ENCODE measurements at places on chromosomes 7 and 10. TPM values are rescaled to one million over a fixed set of nuclear protein-coding genes. Genes with fewer than 3 reads are reported as not detected.

DNA sequence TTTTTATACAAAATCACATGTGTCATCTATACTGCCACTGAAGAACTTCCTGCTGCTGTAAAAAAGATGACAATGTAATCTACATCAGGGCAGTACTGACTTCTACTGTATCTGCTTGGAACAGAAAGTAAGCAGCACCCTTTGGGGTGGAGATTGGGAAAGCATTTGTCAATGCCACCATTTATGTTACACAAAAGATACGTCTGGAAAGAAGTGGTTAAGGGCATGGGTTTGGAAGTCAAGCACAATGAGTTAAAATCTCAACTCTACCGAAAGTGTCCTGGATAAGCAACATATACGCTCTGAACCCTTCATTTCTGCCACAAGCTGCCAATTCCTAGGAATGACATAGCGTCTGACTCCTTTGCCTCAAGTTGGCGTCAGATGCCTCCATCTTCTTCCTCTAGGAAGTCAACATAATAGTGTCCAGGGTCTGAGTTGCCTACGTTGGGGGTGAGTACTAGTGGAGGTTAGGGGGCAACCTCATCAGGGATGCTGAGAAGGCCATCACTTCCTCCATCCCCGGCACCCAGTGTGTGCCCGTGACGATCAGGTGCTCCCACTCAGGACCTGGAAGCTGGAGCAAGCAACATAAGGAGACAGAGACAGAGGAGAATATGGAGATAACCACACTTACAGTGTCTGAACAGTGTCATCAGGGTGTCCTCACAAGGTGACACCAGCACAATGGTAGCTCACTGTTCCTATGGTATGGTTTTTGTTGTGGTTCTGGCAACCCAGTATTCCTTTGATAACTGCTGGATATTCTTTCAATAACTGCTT lies 58.3 kb downstream of the SGMS1 start:
- DNase-seq = no peak

DNA sequence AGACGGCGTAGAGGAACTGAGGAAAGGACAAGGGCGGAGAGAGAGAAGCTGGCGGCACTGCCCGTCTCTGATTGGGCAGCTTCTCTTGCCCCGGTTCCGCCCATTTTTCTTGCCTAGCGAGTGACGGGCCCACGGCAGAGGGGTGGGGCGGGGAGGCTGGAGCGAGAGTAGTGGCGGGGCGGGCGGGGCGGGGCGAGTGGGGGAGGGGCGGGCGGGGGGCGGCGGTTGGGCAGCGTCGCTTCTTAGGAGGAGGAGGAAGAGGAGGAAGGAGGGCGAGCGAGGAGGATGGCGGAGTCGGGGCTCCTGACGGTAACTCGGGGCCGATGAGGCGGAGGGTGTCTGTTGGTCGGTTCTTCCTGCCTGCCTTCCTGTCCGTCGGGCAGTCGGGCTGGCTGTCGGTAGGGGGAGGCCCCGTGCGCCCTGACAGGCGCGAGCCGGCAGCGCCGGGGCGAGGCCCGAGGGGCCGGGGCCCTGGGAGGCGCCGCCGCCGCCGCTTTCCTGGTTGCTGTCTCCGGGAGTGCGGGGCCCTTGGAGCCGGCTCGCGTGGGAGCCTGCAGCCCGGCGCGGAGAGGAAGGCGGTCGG lies at the start of gene SHOC2:
SHOC2 (plus strand) TSS at position 256 of the 583 bp plus-strand sequence. CDS start 44,755 bp downstream, outside the sequence.
- no peak for DNase-seq

KCNH2 gene
- 0.87 TPM for total RNA-seq

DNA sequence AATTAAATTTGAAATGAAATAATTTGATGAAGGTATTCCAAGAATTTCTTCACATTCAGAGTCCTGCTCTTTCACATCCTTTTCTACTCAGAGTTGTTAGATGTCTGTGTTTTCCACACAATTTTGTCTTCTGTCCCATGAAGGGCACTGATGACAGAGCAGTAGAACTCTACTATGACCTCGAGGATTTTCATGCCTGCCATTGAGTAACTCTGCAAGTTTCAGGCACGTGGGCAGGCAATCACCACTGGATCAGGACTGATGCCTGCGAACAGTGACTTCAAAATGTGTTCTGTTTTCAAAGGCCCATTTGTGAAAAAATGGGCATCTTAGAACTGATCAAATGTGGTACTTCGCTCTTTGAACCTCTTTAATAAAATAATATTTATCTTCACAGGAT lies 91.1 kb downstream of the CDK6 start:
- DNase-seq = no peak

GRCh38 chr10:107671960-107672359 lies 507.5 kb upstream of the SORCS1 start:
- DNase-seq = no peak

DNA sequence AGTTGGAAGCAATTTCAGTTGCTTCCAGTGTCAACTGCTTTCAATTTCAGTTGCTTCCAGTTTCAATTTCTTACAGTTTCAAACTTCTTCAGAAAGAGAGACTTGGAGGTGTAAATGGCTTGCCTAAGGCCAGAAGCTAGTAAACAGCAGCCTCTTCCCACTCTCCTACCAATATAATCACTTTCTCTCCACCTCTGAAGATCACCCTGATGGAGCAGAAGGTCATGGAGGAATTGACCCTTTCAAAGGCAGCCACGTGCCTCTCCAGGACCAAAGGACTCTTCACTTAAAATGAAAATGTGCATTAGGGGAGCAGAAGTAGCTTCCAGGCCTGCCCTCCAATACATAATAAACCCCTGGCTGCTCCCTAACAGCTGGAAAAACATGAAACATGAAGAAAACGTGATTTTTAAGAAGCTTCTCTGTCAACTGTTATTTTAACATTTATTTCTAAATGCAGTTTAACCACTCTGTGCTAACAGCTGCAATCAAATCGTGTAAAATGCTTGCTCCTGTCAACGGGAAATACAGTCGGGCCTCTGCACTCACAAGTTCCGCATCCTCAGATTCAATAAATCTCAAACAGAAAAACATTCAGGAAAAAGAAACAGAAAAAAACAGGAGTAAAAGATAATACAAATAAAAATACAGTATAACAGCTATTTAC lies 1020.6 kb downstream of the XPNPEP1 start:
- no peak for DNase-seq

CYP26A1 gene
- not detected for total RNA-seq

GRCh38 chr10:109914966-109915365 lies 8.3 kb downstream of the XPNPEP1 start:
- DNase-seq = no peak

DNA sequence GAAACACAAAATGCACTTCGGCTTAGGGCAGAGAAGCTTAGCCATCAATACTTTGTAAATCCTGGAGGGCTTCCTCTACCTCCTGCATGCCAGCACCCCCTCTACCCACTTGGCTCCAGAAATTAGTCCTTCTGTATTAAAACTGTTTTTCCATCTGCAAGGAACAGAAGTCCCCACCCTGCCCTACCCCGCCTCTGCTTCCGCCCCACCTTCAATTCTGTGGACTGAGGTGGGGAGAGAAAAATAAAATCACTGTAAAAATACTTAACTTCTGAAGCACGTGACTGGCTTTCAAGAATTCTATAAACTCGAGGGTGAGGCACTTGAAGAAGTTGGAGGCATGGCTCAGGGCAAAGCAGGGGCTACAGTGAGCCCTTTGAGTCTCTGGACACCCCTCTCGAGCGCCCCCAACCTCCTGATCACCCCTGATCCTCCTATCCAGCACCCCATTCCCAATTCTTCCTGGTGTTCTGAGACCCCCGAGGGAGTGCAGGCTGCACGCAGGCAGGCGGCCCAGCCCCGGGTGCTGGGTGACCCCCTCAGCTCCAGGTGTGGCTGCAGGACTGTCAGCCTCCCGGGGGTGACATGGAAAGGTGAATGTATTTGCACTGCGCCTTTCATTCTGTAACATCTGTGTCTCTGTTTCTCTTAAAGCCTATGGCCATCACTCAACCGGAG lies 7.3 kb upstream of the KIAA1217 start:
- DNase-seq = no peak

- DNase-seq = no peak
Observed at GRCh38 chr10:110548002-110548401, 19.5 kb upstream of the SMC3 start.

DNA sequence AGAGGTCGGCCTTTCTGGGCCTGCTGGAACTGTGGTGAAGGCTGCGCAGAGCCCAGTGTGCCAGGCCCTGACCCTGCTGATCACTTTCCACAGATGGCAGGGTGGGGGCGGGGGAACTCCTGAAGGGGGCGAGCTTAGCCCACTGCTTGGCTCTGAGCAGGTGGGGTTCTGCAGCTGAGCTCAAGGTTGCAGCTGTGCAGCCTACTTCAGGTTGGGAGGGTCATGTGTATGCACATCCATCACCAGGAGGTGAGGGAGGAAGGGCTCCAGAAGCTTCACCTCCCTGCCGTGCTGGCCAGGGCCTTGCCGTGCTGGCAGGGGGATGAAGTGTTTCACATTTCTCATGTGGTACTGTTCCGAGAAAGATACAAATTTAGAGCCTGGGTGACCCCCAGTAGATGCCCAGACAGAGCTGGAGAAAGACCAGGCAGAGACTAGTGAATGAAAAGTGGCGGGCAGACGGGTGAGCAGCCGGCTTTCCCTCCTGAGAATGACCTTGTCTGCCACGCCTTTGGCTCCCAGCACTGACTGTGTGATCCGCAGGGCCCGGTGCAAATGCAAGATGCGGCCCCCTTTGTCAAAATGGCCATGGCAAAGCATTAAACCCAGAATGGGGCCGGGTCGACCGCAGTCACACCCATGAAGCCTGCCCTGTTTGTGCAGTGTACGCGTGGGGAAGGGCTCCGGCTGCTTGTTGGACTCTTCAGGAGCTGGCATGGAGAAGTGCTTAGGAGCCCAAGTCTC lies 25.2 kb downstream of the FAM241B start:
- DNase-seq = no peak

- DNase-seq = no peak
Observed at GRCh38 chr10:32171204-32171603, 115.0 kb upstream of the KIF5B start.

DNA sequence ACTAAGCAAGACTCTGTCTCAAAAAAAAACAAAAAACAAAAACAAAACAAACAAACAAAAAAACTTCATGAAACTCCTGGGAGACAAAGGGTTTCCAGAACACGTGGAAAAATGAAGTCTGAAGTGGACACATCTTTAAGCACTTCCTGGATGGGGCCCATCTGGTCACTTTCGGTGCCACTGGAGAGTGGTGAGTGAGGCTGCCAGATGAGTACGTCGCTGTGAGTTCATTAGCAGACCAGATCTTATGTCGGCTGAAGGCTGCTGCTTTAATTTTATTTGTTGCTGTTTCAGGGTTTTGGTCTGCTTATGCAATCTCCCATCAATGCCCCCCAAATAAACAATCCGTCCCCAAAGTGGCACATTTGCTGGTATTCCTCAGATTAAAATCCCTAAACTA lies 64.4 kb downstream of the NPTX2 start:
- no peak for DNase-seq

DNA sequence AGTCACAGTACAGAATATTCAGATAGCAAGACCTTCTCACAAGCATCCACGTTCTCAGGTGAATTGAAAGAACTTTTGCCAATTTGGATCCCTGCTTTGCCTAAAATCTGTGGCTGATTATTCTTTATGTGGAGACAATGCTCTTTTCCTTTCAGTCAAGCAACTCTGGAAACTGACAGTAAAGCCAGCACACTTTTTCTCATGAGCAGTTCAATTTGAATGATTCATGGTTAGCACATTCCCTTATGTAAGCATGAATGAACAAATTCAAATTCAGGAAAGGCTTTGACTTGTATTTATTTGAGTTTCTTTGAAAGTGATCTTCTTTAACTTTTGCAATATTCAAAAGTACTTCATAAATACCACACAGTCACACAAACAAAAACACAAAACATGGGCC lies 57.6 kb downstream of the MEOX2 start:
- no peak for DNase-seq

FRMPD2 gene
- total RNA-seq = not detected

DNA sequence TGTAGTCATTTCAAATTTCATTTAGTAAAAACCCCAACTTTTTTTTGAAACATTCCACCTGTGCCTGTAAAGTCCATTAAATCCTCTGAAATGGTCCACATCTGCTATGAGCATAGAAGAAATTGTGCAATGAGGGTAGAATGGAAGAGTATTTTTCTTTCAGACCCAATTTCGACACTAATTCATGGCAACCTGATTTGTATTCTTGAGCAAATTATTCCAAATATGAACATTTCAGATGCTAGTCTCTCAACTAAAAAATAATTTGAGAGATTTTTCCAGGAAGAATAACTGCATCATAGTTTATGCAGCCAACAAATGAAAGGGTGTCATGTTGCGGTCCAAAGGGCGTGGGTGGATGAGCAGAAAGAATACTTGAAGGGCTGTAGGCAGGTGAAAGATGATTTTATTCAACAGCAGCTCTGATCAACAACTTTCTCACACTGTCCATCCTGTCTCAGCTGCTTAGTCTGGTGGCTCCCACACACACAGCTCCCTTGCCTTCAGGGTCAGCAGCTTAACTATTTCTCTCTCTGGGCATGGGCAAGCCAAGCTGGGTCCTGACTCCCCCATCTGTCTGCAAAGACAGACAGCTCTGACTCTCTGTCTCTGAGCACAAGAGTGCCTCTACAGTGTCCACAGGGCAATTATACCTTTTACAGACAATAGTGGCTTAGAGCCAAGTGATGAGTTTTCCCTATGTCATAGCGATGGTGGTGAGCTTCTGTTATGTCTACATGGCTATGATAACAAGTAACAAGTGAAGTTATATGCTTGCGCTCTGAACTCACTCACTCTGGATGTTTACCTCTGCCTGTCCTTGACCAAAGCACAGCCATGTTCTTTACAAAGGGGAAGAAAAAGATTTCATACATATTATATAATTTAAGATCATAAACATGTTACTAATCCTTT lies 11.5 kb downstream of the STEAP2 start:
- DNase-seq = no peak

GRCh38 chr7:46486256-46487206 lies 565.5 kb upstream of the IGFBP3 start:
- no peak for DNase-seq

GRCh38 chr10:83425306-83425705 lies 714.0 kb upstream of the GHITM start:
- no peak for DNase-seq

- DNase-seq = no peak
Observed at GRCh38 chr10:110613996-110614495, 30.1 kb upstream of the RBM20 start.

DNA sequence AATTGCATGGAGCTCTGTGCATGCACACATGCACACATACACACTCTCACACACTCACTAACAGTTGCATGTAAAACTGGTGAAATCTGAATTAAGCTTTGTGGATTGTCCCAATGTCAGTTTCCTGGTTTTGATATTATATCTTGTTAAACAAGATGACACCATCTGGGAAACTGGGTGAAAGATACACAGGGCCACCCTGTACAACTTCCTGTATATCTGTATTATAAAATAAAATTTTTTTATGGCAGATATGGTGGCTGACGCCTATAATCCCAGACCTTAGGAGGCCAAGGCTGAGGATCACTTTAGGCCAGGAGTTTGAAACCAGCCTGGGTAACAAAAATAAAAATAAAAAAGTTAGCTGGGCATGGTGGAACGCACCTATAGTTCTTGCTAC lies 87.4 kb downstream of the PTPN20 start:
- DNase-seq = no peak

GRCh38 chr10:119502209-119502608 lies 40.3 kb downstream of the RGS10 start:
- no peak for DNase-seq

- no peak for DNase-seq
Observed at GRCh38 chr7:147096629-147097028, 980.0 kb downstream of the CNTNAP2 start.

GRCh38 chr7:90605055-90605454 lies 8.9 kb downstream of the CDK14 start:
- DNase-seq = no peak

POLR2J gene
- total RNA-seq = 50.5 TPM
